Astrocyte of the spinal cord (primary cell): ENCODE measurements at places on chromosomes 1 and 21.
A peak's percentile ranks its signal among the peaks of the same experiment; 100 is the strongest.

DNA sequence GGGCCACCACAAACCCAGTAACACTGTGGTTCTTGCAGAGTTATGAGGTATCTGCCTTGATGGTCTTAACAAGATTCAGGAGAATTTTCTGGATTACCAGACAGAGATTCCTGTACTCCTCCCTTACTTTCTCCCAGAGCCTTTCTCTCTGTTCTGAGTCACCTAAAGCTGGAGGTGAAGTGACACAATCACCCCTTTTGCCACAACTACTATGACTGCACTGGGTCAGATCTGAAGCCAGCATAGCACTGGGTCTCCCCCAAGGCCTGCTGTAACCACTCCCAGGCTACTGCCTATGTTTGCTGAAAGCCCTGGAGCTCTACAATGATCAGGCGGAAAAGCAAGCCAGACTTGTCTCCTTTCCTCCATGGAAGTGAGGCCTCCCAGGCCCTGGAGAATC is 156.7 kb upstream of the NEGR1 start:
- no peak for DNase-seq

DNA sequence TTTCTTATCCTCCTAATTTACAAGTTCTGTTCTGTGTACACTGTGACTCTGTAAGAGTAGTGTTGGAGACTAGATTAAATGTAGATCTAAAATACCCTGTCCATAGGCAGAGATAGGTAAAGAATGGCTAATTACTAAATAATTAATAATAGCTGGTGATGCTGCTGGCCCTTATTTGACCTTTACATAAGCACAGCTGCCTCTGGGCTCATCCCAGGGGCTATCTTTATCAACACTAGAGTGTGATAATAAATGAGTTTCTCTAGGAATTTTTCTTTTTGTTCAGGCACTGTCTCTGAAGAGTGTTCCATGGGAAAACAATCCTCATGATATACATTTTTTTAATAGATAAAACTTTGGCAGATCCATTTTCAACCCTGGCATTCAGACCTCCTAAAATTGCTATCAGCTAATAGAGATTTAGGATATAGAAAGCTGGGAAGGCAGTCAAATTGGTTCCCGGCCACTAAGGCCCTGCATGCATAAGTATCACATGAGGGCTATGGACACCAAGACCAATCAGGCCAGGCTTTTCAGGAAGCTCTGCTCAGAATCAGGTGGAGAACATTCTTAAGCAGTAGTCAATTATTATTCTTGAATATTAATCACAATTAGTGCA is 107.2 kb downstream of the ROR1 start:
- no peak for DNase-seq

DNA sequence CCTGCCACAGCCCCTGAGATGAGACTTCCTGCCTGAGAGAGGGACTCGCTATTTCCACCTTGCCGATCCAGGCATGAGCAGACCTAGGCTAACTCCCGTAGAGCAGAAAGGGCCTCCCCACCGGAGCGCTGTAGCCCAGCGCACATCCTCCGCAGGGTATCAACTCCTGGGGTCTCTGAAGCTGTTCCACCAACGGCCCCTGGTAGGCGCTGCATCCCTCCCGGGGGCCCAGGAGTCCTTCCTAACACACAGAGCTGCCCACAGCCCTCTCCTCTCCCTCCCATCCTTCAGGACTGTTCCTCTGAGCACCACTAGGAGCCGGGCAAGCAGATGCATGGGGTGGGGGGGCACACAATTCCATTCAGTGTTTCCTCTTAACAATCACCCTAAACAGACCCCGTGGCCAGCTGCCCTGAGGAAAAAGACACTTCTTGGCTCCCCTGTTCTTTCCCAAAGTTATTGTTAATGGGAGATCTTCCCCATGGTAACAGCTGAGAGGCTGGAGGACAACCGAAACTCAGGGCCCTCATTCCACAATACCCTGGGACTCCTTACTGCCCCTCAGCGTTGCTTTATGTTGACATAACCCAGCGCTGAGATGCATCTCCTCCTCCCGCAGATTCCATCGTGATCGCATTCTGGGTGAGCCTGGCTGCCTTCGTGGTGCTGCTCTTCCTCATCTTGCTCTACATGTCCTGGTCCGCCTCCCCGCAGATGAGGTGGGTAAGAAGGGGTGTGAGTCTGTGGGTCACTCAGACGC is 7.5 kb downstream of the MRAP start:
- peak; percentile 7 for DNase-seq

GRCh38 chr1:36306210-36306901 is at the start of gene SH3D21:
Gene SH3D21 (plus strand): TSS chr1:36306368. CDS start chr1:36306421, 53 bp downstream.
- peak; percentile 22 for DNase-seq

- no peak for DNase-seq
Measured at GRCh38 chr1:202007805-202008489, 2.4 kb upstream of the ELF3 start.
